ENCODE measurements at places on chromosomes 16 and 17.
A peak's percentile ranks its signal among the peaks of the same experiment; 100 is the strongest.

- DNase-seq: no peak
Measured at GRCh38 chr17:78997881-78998280, 11.7 kb downstream of the CANT1 start.

DNA sequence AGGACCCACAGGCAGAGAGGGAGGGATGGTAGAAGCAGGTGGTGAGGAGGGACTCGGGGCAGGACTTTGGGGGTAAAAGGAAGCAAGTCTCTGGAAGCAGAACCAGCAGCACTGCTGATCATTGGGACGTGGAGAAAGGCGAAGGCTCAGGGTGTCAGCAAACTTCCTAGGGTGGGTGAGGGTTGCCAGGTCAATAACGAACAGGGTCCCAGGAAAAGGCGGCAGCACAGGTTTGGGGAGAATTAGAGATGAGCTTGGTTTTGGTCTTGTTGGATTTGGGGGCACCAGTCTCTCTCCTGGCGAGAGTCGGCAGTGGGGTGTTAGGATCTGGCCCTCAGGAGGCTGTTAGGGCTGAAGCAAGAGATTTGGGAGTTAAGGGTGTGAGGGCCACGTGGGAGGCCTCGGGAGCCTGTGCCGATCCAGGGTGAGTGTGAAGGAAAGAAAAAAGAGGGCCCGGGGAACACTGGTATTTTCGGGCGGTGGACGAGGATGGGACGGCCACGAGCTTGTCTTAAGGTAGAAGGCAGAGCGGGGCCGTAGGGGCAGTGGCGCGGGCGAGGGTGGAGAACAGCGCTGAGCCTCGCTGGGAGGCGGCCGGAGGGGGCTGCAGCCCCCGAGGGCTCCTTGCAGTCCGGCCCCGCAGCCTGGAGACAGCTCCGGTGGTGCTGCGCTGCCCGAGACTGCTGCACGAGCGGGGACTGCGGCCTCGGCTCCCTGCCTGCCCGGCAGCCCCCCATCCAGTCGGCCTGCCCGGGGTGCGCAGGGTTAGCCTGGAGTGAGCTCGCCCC lies 765 bp upstream of the ADORA2B start:
- no peak for DNase-seq

GRCh38 chr16:25135254-25135878 lies 23.8 kb downstream of the LCMT1 start:
- DNase-seq: no peak

- peak; percentile 78 for DNase-seq
Measured at GRCh38 chr17:81419319-81419885, 24.1 kb downstream of the BAHCC1 start.

GRCh38 chr17:58538811-58539409 lies 24.5 kb upstream of the MTMR4 start:
- DNase-seq: no peak

GRCh38 chr16:2337431-2338296 lies 2.9 kb downstream of the ABCA3 start:
- DNase-seq: no peak

DNA sequence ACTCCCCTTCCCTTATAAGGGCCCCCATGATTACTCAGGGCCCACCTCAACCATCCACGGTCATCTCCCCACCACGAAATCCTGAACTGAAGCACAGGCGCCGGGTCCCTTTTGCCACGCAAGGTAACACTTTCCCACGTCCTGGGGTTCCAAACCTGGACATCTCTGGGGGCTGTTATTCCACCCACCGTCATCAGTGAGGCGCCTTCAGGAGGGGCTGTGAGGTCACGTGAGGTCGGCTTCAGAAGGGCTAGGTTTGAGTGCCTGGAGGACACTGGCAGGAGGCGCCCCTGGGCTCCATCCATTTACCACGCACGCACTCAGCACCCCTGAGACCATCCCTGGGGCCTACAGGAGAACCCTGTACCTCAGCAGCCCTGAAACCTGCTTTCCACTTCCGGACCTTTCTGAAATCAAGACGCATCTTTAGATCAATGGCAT lies 4.1 kb downstream of the CD2BP2 start:
- DNase-seq: no peak

GRCh38 chr17:59341922-59342321 lies 10.5 kb downstream of the YPEL2 start:
- no peak for DNase-seq

- no peak for DNase-seq
Measured at GRCh38 chr17:70564006-70564620, 394.8 kb downstream of the KCNJ2 start.

- no peak for DNase-seq
Measured at GRCh38 chr16:27377666-27378485, 24.1 kb upstream of the IL21R start.

- DNase-seq: peak; percentile 68
Measured at GRCh38 chr17:46264456-46265198, 30.3 kb upstream of the LRRC37A start.

- DNase-seq: no peak
Measured at GRCh38 chr17:61221597-61222471, 177.8 kb upstream of the TBX2 start.

DNA sequence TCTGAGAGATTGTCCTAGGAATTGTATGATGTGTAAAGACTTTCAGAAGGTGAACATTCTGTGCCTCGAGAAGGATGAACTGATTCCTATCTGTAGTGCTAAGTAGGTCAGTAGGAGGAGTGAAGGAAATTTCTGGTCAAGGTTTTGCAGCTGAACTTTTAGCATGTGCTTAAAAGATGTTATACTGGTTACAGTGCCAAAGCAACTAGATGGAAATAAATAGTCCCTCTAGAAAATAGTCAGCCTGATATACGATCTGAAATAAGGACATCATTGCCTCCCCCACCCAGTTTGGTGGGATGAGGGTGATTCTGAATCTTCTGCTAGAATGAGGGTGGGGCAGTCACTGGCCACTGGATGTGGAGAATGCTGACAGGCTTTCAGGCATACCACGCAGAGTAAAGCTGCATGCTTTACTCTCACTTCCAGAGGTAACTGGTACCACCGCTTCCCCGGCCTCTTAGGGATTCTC lies 57.2 kb upstream of the VPS4A start:
- no peak for DNase-seq

- no peak for DNase-seq
Measured at GRCh38 chr17:77203436-77203835, 62.7 kb downstream of the SEC14L1 start.

- no peak for DNase-seq
Measured at GRCh38 chr16:54418903-54419302, 132.3 kb upstream of the IRX3 start.

DNA sequence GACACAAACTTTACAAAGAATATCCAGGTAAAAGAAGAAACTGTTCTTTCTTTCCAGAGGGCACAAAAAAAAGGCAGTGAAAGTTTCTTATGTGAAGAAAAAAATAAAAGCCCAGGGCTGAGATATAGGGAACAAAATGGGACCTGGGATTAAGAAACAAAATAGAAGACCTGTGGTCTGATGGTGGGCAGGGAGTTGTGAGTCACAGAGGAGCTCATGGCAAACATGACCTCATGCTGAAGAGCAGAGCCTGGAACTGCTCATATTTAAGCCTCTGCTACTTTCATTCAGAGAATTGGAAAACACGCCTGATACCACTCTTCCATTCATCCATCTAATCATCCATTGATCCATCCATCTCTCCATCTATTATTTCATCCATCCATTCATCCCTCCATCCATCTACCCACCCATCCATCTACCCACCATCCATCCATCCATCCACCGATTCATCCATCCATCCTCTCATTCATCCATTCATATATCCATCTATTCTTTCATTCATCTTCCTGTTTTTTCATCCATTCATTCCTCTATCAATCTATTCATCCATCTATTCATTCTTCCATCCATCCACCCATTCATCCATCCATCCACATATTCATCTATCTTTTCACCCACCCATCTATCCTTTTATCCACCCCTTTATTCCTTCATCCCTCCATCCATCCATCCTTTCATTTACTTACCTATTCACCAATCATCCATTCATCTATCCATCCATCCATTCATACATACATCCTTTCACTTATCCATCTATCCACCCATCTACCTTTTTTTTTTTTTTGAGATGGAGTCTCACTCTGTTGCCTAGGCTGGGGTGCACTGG lies 30.0 kb downstream of the WFDC1 start:
- no peak for DNase-seq

GRCh38 chr17:1001640-1002411 lies 4.9 kb downstream of the TIMM22 start:
- peak; percentile 44 for DNase-seq

- DNase-seq: no peak
Measured at GRCh38 chr17:43553573-43553972, 7.4 kb upstream of the ETV4 start.

GRCh38 chr17:80339118-80339517 lies 75.8 kb upstream of the ENDOV start:
- no peak for DNase-seq

- no peak for DNase-seq
Measured at GRCh38 chr17:10673312-10673711, 16.2 kb upstream of the MYH3 start.

DNA sequence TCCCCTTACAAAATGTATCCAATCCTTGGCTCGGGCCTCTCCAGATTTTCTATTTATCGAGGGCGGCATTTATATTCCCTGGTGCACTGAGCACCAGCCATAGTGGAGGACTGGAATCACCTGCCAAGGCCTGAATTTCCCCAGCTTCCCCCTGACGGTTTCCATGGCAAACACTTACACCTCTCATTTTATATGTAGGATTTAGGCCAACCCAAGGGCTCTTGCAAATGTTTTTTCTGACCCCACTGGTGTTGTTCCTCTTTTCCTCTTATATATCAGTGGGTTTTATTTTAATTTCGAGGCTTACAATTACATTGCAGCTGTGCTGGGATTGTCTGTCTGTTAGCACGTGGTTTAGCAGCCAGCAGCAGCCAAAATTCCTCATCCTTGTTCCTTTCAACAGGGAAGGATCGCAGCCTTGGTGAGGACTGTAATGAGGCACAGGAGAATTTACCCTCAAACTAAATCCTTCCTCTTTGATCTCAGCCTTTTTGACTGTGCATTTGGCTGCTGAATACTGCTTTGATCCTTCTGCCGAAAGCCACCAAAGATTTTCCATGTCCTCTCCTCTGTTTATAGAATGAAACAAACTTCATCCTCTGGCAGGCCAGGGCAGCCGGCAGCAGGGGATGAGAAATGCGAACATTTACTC lies 26.5 kb upstream of the CES5A start:
- DNase-seq: no peak

DNA sequence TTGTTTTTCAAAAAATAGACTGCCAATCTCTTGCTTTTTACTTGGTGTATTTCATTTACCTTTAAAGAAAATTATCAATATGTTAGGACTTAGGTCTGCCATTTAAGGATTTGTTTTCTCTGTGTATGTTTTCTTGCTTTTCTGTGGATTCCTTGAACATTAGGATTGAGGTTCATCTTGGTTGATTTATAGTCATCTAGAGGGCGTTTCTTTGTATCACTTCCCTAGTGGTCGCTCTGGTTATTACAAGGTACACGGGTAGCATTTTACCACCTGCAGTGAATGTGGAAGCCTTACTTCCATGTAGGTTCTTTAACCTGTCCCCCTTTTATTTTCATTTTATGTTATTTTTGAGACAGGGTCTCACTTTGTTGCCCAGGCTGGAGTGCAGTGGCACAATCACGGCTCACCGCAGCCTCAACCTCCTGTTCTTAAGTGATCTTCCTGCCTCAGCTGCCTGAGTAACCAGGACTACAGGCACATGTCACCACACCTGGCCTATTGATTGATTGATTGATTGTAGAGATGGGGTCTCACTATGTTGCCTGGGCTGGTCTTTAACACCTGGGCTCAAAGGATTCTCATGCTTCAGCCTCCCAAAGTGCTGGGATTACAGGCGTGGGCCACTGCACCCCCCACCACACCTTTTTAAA lies 35.2 kb upstream of the CBX4 start:
- DNase-seq: no peak

- no peak for DNase-seq
Measured at GRCh38 chr17:1058423-1059130, 61.6 kb downstream of the TIMM22 start.

GRCh38 chr16:88553739-88554138 lies 16.5 kb upstream of the ZC3H18 start:
- DNase-seq: no peak

DNA sequence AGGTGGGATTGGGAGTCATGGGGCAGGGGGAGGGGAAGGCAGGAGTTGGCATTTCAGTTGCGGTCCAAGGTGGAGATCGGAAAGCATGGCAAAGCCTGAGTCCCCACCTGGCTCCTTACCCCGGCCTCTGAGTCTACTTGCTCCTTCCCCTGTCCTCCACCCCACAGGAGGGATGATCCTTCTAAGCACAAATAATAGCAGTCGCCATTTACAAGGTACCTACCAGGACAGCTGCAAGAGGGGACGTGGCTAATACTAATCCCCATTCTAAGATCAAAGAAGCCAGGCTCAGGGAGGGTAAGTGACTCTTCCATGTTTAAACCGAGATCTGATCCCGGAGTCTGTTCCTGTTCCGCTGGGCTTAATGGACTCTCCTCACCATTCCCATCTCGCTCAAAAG lies 396.3 kb downstream of the SLC39A11 start:
- DNase-seq: no peak

DNA sequence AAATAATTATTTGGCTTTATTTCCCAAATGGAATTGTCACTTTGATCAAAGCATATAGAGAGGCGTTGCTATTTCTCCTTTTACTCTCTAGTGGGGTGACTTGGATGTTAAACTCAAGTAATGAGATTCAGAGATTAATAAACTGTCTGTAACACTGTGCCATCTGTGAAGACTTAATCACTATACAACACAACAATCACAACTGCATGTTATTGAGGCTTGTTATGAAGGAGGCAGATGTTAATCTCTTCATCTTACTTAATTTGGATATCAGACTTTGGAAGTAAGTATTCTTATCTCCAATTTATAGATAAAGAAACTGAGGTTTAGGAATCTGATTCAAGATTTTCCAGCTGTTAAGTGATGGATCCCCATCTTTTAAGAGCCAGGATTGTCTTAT lies 132.5 kb downstream of the CNTNAP4 start:
- DNase-seq: no peak

DNA sequence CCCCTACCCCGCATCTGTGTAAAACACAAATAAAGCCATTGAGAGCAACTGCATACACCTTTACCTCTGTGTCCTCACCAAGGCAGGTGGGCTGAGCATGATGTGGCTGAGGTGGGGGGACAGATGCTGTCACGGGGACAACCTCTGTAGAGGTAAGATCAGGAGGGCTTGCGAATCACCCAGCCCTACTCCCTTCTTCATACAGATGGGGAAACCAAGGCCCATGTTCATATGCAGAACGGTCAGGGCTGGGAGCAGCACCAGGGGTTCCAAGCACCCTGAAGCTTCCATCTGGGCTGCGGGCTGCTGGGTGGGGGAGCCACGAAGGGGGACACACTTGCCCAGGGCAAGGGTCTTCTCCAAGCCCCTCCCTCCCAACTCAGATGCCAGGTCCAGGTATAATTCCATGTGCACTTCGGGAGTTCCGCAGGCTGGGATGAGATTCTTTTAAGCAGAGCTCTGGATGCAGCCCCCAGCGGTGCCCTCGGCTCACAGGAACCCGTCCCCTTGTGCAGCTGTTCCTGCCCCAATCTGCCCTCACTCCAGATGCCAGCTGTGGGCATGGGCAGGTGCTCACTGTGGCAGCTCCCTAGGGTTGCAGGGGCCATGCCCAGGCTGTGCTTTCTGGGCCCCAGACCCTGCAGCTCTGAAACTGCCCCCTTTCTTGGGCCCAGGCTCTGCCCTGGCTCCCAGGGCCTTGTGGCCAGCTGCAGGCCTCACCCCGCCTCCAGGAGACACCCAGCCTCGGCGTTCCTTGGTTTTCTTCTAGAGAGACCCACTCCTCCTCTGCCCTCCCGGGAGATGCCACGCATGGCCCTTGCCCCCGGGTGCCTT lies 9.6 kb downstream of the CTRB1 start:
- DNase-seq: no peak

- DNase-seq: no peak
Measured at GRCh38 chr17:4443476-4443875, 9.7 kb downstream of the SPNS3 start.

GRCh38 chr17:19327031-19327783 lies 35.3 kb downstream of the B9D1 start:
- peak; percentile 74 for DNase-seq

All from BJ (cell line).